LoVo (cell line): ENCODE measurements at places on chromosomes 4 and X.
A peak's percentile ranks its signal among the peaks of the same experiment; 100 is the strongest.

GRCh38 chr4:130163701-130164100, 1067.7 kb downstream of the C4orf33 start:
- no peak for DNase-seq

GRCh38 chrX:28586981-28587551, at the start of gene IL1RAPL1:
Gene IL1RAPL1 (plus strand): TSS chrX:28587446.
- peak; percentile 12 for DNase-seq

GRCh38 chrX:95383778-95384177, 1300.9 kb upstream of the DIAPH2 start:
- DNase-seq: no peak

DNA sequence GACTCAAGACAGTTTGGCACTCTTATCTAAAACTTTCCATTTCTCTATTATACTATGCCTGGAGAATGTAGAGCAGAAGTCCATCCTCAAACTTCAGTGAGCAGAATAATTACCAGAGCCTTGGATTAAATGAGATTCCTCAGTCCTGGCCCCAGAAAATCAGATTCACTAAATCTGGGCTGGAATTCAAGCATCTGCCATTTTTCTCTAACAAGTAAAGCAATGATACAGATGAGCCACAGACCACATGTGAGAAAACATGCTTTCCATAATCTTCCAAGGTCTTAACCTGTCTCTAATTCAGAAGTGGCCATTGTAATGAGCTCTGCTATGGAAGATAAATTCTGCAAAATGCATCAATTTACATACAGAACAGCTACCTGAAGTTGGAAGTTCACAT, 25.4 kb downstream of the SOWAHB start:
- DNase-seq: no peak

- no peak for DNase-seq
Observed at GRCh38 chrX:137547291-137547690, 18.6 kb upstream of the ZIC3 start.

DNA sequence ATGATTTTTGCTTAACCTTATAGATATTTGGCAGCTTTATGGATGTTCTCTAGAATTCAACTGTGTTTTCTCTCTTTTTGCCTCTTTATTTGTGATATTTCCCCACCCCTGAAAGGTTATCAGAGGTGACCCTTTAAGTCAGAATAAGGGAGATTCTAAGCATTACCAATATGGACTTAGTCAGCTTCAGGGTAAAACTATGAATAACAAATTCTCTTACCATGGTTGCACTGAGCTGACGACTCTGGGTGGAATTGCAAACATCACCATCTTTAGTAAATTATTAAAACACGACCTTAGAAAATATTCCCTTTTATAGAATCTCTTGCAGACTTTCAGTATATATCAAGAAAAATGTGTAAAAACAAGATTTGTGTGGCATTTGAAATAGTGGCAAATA, 21.6 kb downstream of the TRPC3 start:
- no peak for DNase-seq

GRCh38 chr4:52984462-52984881, 122.4 kb downstream of the RASL11B start:
- DNase-seq: no peak

DNA sequence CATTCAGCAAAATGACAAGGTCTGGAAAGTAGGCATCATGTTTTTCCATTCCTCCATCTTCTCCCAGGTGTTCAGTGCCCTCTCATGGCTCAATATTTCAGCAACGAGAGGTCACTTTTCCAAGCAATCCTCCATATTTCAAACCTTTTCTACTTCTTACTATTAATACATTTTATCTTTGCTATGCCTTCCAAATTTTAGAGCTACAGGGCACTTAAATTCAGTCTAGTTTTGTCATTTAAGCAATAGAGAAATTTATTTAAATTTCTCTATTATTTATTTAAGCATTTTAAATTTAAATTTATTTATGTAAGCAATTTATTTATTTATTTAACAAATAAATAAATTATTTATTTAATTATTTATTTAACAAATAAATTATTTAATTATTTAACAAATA, 305.1 kb upstream of the ANXA10 start:
- no peak for DNase-seq

DNA sequence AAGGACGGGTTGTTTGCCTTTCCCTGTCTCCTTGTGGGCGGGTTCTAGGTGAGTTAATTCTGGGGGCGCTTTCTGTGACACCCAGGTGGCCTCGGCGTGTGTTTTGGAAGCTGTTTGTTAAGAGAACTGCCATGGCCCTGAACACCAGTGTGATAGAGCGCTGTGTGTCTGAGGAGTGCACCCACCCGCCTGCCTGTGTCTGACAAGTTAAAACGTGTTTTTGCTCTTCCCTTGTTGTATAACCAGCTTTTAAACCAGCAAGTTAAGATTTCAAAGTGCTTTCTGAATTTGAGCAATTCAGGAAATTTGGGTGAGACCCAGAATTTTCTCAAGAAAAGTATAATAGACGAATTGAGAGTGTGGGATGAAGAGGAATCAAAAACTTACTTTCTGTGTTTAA, 55.2 kb upstream of the HGFAC start:
- no peak for DNase-seq

GRCh38 chr4:162849937-162850336, 316.8 kb downstream of the NAF1 start:
- no peak for DNase-seq

- no peak for DNase-seq
Observed at GRCh38 chr4:81031796-81032551, 1.5 kb downstream of the BMP3 start.

DNA sequence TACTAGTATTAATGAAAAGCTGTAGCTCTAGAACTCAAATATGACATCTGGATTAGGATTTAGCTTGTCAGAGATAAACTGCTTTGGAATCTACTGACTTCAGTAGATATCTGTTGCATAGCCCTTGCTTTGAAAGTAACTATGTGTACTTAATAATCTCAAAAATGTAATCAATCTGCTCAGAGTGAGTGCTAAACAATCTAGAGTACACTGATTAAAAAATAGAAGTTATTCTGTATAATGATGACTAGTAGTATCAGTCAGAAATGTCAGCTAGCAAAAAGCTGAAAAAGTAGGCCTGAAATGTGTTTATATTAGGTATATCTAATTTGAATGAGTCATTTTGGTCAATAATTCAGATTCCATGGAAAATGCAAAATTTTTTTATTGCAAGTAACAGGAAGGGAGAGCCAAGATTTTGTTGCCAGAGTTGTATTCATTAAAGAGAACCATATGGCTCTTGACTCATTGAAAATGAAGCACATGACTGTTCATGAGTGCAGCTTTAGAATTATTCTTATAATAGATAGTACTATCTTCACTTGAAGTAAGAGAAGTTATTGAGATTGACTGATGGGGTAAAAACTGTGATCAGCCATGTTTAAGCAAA, 20.0 kb downstream of the CLCN3 start:
- DNase-seq: no peak

- no peak for DNase-seq
Observed at GRCh38 chr4:154329268-154329868, 162.2 kb downstream of the DCHS2 start.

DNA sequence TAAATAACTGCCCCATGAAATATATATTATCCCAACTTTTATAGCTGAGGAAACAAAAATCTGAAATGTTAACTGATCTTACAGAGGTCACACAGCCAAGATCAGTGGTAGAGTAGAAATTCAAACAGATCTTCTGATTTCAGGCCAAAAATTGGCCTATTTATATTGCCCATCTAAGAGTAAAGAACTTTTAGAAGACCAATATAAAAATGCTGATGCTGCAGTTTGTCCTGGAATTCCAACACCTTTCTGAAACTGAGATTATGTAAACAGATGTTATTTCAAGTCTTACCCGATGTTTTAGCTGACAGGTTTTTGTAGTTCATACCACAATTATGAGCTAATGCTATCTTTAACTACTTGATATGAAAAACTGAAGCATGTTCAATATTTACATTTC, 51.1 kb downstream of the SPANXN3 start:
- no peak for DNase-seq

DNA sequence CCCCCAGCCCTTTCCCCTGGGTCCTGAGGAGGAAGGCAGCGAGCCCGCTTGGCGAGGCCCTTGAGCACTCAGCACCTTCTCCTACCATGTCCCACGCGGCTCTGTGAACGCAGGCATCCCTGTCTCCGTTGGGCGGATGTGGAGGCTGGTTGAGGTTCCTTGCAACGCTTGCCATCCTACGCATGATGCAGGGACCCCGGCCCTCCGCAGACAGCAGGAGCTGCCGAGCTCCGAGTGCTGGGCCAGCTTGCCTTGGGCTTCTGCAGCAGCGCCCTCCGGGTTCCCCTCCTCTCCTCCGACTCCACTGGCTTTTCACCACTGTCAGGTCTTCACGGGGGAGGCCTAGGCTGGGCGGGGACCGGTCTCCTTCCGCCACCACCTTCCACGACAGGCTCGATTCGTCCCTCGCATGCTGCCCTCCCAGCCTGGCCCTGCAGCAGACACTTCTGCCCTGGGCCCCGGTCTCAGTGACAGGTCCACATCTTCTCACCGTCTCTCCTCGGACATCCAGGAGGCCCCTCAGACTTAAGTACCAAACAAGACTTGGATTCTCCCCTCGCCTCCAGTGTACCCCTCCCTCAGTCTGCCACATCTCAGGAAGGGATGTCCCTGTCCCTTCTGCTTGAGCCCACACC, 67.6 kb upstream of the HGFAC start:
- DNase-seq: no peak

- no peak for DNase-seq
Observed at GRCh38 chrX:40005292-40006011, 92.3 kb downstream of the BCOR start.

DNA sequence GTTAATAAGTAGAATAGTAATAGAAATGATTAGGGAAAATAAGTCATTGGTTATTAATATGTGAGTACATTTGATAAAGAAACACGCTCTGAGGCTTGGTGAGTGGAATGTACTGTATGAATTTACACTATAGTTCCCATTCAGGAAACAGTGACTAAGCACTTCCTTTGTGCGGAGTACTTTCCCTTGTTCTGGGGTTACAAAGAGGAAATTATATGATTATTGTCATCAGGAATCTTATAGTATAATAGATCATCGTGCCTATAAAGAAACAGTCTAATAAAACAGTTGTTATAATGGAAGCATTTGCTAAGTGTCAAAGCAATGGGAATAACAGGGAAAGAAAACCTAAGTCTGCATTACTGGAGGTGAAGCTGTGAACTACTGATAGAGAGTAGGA, 138.0 kb downstream of the RPA4 start:
- DNase-seq: no peak

DNA sequence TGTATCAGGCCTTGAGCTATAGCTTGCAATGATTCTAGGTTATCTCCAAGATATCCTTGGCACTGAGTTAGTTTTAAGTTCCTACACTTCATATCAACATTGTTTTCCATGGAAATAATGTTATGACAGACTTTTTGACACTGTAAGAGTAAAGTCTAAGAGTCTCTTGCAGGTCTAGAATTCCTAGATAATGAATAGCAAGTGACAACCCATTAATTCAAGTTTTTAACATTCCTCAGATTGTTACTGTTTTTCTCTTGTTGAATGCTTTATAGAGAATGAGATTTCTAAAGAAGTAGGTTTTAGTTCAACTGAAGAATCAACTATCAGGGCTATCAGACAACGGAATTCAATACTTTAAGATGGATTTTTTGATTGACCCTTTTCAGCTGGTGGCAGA, 276.1 kb downstream of the PPP3CA start:
- DNase-seq: no peak

DNA sequence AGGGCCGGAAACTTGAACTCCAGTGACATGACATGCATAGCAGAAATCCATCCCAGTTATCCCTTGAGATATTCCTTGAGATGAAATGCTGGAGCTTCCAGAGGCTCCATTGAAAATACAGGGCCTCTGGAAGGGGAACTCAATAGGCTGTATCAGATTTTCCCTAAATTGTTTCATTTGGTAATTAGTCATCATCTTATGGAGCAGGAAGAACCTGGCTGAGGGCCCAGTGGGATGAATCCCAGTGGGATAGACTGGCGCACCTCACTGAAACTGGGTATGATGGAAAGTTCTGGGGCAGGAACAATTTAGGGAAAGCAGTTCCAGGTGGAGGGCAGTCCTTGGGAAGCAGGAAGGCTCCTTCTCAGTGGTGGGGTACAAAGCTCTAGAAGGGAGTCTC, 307.8 kb upstream of the DIPK2B start:
- no peak for DNase-seq
